ENCODE measurements at places on chromosomes 2 and 18.

GRCh38 chr2:15749460-15750432 lies 158.1 kb downstream of the DDX1 start:
- DNase-seq = no peak

DNA sequence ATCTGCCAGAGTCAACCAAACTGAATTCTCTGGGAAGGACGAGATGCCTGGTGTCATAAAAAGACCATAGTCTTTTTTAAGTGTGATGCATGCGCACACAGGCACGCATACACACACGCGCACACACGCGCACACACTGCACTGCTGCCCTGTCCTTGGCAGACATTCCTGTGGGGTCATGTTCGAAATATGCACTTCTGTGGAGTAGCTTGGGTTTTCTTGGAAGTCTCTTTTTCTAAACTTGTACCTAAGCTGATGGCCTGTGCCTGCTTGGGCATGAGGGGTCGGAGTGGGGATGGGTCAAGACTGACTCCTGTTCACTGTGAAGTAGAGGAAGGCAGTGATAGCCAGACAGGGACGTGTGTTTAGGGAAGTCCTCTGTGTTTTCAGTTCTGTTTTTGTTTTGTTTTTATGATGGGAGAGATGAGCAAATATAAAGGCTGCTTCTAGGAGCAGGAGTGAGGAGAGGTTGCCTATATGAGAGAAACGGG lies 4.0 kb upstream of the RMC1 start:
- no peak for DNase-seq

- no peak for DNase-seq
These were observed 417.6 kb downstream of the ZNF521 start for GRCh38 chr18:24934258-24934932.

DNA sequence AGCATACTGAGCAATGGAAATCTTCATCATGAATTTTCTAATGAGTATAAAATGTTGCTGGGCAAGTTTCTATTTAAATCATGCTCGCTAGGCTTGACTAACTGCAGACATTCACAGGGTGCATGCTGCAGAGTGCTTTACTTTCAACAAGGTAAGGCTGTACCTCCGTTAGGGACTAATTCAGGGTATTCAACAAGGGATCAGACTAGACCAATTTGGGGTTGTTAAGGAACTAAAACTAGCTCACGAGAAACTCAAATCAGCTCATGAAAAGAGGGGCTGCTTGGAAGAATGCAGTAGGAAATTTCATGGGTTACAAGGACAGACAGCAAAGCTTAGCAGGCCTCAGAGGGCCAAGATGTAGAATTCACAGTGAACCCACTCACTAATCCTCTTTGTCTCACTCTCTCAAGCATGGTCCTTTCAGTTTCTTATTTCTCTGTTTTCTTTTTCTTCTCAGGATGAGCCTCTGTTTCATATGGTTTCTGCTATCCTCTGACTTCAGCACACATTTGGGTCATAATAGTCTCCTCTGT lies 2.2 kb downstream of the MYO3B start:
- DNase-seq = no peak

DNA sequence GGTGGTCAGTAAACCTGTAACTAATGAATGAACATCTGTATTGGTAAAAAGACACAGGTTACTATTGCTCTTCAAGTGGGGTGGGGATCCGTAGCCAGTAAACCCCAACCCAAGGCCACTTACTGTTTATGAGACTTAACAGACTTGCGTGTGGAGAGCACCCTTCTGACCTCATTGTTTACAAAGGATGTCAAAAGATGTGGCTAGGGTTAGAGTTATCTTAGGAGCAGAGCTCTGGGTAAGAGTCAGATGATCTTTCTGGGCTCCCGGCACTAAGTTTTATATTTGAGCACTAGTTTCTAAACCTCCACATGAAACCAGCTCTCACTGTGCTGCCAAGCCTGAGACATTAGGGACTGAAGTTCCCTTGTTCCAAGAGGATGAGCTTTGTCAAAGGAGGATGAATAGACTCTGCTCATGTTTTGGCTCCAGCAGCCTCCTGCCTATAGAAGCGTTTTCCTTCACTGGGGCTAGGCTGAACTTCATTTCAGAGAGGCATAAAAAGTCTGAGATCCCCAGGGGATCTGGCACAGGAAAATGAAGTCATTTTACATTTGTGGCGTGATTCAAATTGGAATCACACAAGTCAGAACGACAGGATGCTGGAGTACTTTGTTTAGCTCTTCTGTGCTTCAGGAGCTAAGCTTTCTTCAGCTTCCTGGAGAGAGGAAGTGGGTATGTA lies 403.1 kb upstream of the TRIB2 start:
- DNase-seq = no peak

- no peak for DNase-seq
These were observed 1160.4 kb upstream of the ZEB2 start for GRCh38 chr2:145680276-145680675.

DNA sequence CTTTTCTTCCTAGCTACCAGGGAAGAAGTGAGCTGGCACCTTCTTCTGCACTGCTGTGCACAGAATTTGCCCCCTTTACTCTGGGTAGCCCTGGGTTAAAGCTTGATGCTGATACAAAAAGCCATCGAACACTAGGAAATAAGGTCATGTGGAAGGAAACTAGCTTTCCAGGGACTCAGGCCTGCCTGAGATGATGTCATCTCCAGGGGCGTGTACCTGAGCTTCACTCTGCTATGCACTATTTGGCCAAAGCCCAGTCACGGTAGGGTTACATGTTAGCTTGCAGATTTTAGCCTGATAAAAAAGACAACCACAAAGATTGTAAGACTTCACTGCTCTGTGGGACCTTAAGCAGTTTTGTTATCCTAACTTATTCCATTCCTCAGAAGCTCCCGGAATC lies 20.4 kb downstream of the EDAR start:
- no peak for DNase-seq

DNA sequence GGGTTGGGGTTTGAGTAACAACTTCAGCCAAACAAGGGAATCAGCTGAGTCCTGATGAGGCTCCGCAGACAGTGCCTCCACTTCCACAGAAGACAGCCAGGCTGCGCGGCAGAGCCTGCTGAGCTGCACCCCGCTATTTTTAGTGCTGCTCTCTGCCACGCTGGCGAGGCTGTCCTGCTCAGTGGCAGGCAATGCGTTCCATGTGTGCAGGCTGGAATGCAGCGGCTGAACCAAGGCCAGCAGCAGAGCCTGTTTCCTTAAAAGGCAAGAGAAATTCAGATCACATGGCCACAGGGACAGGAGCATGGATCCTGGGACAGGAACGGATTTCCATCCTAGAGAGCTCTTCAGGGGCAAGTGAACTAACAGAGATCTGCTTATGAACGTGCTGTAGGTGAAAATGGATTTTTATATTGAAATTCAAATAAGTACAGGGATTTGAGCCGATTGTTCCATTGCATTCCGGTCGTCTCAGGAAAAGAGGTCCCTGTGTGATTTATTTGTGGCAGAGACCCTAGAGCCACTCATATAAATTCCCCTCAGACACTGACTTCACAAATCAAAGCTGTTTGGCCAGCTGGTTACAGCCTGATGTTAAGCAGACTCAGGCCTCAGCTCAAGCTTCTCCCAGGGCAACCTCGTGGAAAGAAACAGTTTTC lies 98.7 kb downstream of the COL6A3 start:
- DNase-seq = peak; percentile 87

GRCh38 chr2:54226260-54226659 lies 29.8 kb downstream of the TSPYL6 start:
- DNase-seq = no peak

DNA sequence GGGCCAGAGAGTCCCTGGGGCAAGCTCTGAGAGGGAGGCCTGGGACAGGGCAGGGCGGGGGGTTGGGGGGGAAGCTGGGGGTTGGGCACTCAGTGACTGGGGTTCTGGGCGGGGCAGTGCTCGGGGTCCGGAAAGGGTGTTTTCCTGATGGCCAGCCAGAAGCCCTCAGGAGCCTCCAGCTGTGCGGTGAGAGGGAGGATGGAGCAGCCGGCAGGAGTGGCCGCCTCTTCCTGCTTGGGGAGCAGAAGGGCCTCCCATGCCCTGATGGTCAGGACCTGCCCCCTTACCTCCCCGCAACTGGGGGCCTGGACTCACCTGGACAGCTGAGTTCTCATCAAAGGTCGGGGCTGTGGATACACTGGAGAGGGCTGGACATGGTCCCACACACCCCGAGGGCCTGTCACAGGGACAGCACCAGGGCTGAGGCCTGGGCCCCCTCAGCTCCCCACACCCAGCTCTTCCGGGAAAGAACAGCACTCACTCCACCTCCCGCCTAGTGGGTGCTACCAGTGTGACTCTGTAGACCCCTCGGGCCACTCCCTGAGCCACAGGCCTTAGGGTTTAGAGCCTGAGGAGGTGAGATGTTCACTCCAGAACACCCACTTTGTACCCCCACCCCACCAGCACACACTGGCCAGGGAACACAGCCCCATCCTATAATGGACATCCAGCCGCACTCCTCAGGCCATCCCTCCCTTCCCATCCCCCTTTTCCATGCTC lies 6.7 kb downstream of the SFTPB start:
- no peak for DNase-seq

GRCh38 chr2:238831177-238831576 lies 16.7 kb upstream of the TWIST2 start:
- DNase-seq = no peak

GRCh38 chr18:58187674-58188073 lies 143.6 kb downstream of the NEDD4L start:
- no peak for DNase-seq

- DNase-seq = no peak
These were observed 175.4 kb downstream of the MAIP1 start for GRCh38 chr2:200130762-200131166.

GRCh38 chr2:212974692-212975091 lies 176.7 kb downstream of the IKZF2 start:
- DNase-seq = no peak

DNA sequence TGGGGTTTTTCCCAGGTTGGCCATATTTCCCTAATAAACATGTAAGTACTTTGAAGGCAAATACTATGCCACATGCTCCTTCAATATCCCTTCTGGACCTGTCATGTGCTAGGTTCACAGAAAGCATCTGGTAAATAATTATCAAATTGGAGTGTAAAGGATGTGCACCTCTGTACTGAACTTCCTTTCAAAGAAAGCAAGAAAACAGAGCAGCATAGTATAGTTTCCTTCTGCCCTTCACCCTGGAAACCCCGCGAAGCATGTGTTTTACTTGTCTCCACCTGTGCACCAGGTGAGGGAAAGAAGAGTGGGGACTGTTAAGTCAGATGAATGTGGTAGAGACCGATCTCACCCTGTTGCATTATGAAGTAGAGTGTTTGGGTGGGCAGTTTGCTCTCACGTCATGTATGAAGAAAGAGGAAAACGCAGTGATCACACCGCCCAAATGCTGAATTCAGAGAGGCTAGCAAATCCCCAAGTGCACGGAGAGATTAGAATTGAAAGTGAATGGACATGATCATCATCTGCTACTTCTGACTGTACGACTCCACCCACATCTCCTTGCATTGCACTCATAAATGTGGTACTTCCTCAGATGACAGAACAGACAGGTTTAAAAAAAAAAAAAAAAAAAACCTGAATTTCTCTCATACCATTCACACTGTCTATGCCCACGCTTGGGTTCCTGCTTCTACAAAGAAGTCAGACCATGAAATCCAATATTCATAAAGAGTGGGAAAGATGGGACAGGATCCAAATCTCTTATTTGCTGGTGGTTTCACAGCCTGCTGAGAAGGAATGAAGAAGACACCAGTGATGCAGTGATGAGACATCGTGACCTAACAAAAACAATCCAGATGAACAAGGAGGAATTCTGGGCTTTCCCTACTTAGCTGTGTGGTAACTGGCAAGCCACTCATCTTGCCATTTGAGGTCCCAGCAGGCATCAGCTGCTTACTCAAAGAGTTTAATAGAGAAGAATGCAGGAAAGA lies 448.6 kb downstream of the BCL11A start:
- no peak for DNase-seq

- no peak for DNase-seq
These were observed 127.2 kb downstream of the OSBPL1A start for GRCh38 chr18:24270358-24270936.

- no peak for DNase-seq
These were observed 133.7 kb upstream of the RASGRP3 start for GRCh38 chr2:33342705-33343104.

- no peak for DNase-seq
These were observed 289.0 kb upstream of the STON1 start for GRCh38 chr2:48240912-48241311.

GRCh38 chr2:55775828-55776227 lies 82.2 kb upstream of the PNPT1 start:
- DNase-seq = no peak

DNA sequence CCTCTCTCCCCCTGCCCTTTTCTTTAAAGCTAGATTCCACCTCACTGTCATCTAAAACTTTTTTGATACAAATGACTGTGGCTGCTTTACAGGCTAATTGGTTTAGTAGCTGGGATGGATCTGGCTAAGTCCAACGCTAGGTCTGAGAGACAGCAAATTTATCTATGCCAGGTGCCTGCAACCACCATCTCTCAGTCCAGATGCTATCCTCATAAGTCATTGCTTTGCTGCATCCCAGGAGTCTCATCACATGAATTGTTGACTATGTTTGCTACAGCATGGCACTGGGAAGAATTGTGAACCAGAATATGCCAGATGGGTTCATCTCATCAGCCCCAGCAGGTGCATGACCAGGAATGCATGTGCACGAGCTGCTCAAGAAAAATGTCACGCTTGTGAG lies 100.0 kb upstream of the PID1 start:
- no peak for DNase-seq

GRCh38 chr2:29000481-29000880 lies 19.4 kb downstream of the TOGARAM2 start:
- no peak for DNase-seq

DNA sequence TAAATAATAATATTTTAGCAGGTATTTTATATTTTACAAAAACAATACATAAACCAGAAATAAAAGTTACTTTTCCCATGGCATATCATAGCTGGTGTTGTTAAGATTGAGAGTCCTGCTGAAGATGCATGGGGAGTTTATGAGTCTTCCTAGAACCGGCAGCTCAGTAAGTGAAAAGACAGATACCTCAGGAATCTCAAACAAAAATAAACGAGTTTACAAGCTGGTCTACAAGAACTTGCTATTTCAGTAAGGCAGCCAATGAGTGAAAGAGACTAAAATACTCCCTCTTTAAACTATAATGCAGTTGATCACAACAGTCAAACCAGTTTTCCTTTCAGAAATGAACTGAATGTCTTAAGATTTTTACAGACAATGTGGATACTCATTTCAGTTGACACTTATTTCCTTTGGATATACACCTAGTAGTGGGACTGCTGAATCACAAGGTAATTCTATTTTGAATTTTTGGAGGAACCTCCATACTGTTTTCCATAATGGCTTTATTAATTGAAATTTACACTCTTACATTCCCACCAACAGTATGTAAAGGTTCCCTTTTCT lies 8.9 kb downstream of the GAREM1 start:
- no peak for DNase-seq

DNA sequence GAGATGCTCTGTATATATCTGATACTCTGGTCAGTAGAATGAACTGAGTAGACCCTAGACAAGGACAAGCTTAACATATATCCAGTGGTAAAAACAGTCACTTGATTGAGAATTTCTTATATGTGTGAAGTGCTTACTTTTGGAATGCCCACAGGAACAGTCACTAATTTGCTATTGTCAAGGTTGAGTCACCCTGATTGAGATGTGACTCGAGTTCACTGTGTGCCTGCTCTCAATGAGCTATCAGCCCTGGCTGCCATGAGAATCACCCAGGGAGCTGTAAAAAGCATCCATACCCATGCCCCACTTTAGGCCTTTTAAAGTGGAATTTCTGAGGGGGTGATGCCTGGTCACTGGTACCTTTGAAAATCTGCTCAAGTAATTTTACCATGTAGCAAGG lies 283.7 kb downstream of the SUCLG1 start:
- no peak for DNase-seq
